ENCODE measurements at places on chromosomes 5 and 9.

GRCh38 chr5:180120237-180121101 is 48.9 kb upstream of the RNF130 start:
- H3K36me3 ChIP-seq: no peaks in the 10 kb centered on the region
- H3K27ac ChIP-seq: no peak overlapping the region
- no peaks in the 10 kb centered on the region for H3K27me3 ChIP-seq

DNA sequence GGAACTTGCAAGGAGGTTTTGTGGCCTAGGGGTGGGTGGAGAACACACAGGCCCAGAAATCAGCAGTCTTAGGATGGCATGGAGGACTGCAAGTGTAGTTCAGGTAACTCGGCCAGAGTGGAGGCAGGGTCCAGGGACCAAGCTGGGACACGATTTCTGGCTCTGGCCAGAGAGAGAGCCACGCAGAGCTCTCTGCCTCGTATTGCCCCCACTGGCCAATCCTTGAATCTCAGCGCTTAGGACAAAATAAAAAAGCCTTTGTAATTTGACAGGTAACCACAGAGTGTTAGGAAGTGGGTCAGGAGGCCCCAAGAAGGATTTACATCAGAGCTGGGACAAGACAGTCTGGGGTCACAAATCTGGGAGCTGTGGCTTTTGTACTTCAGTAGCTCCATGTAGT is 11.7 kb downstream of the MAP3K1 start:
- H3K4me3 ChIP-seq: no peak overlapping the region
- DNase-seq: peak; percentile 47
- no peaks in the 10 kb centered on the region for H3K36me3 ChIP-seq
- no peak overlapping the region for H3K27ac ChIP-seq
- H3K27me3 ChIP-seq: no peaks in the 10 kb centered on the region

GRCh38 chr5:132539716-132540115 is 3.6 kb downstream of the IL5 start:
- no peak overlapping the region for H3K4me3 ChIP-seq
- peaks cover 18% of the 10 kb centered on the region for H3K27me3 ChIP-seq
- no peak overlapping the region for H3K27ac ChIP-seq
- no peaks in the 10 kb centered on the region for H3K4me1 ChIP-seq

GRCh38 chr9:124381170-124381945 is 33.9 kb downstream of the PSMB7 start:
- no peaks in the 10 kb centered on the region for H3K27me3 ChIP-seq
- H3K36me3 ChIP-seq: no peaks in the 10 kb centered on the region
- H3K4me3 ChIP-seq: no peak overlapping the region
- H3K27ac ChIP-seq: peak overlapping the region; percentile 56
- peaks cover 10% of the 10 kb centered on the region for H3K4me1 ChIP-seq
- DNase-seq: no peak

DNA sequence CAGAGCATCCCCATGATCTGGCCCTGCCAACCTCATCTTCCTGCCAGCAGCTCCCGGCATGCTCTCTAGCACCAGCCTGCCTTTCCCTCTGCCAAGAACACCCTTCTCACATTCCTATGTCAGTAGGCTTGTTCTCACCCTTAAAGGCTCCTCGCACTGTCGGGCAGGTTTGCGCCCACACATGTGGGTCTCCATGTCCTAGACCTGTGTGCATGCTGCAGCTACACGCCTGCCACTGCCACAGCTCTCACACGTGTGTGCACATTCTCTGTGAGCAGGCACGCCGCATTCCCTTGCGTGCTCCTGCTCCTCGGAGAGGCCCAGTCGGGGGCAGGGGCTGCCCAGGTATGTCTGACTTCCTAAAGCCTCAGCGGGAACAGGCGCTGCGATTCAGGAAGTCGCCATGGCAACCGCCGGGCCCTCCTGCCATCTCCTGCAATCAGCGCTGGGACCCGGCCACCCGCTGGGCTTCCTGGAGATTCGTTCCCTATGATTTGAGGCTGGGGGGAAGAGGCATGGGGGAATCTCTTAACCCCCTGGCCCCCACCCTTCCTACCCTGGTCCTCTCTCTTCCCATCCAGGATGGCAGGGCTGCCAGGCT is 28.1 kb downstream of the NDUFA8 start:
- H3K4me3 ChIP-seq: no peak overlapping the region
- H3K4me1 ChIP-seq: peaks cover 25% of the 10 kb centered on the region
- H3K36me3 ChIP-seq: no peaks in the 10 kb centered on the region
- peak; percentile 74 for DNase-seq
- peaks cover 100% of the 10 kb centered on the region for H3K27me3 ChIP-seq
- no peak overlapping the region for H3K27ac ChIP-seq

DNA sequence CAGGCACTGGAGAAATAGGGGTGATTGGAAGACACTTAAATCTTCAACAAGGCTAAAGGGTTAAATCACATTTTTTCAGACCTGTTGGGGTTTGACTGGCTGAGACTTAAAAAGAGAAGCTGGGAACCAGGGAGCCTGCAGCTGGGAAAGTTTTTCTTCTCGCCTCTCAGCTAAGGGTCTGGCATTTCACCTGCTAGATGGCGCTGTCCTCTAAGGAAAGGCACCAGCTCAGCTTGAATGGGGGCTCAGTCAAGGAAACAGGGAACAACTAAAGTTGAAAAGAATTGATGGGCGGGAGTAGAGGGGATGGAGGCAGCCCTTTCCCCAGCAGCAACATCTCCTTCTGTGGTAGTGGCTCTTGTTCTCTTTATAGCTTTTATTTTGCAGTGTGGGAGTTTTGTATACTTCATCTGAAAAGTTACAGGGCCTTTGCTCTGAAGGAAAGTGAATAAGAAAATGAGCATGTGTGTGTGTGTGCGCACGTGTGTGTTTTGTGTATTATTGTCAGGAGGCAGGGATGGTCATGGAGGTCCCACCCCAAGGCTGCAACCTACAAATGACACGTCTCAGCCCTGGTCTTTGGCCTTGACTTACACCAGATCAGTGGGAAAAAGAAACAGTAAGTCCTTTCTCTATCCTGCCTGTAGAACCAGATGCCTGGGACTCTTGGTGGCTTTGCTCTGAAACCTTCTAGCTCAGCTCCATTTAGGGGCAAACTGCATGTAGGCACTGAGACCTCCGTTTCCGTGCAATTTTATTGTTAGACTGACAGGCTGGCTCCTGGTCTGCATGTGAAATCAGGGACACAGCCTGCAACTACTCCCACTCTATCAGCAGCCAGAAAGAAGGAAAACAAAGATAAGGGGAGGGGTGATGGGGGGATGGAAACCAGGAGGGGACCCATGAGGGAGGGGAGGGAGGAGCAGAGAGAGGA is 316.2 kb upstream of the CLINT1 start:
- peak overlapping the region; percentile 37 for H3K27ac ChIP-seq
- H3K27me3 ChIP-seq: no peaks in the 10 kb centered on the region
- no peaks in the 10 kb centered on the region for H3K36me3 ChIP-seq
- H3K4me1 ChIP-seq: peaks cover 33% of the 10 kb centered on the region

- H3K27me3 ChIP-seq: no peaks in the 10 kb centered on the region
- no peak for DNase-seq
- H3K36me3 ChIP-seq: no peaks in the 10 kb centered on the region
- no peak overlapping the region for H3K27ac ChIP-seq
Measured at GRCh38 chr9:94772144-94772543, 45.6 kb downstream of the AOPEP start.

DNA sequence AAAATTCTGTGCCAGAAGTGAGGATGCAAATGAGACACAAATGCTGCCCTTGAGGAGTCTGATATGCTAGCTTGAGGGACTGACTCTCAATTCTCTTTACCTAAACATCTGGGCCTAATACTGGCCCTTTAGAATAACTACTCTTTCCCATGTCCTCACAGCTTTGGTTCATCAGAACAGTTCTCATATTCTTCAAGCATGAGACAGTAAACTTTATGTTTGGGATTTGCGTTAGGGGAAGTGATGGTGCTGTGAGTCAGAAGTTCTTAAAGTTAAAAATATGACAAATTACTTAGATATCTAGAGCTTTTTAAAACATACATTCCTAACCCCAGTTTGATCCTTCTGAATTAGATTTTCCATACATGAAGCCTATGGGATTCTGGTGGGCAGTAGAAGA is 665.0 kb upstream of the RGMB start:
- no peak for DNase-seq
- no peaks in the 10 kb centered on the region for H3K27me3 ChIP-seq
- no peaks in the 10 kb centered on the region for H3K4me1 ChIP-seq
- no peaks in the 10 kb centered on the region for H3K36me3 ChIP-seq
- H3K27ac ChIP-seq: no peak overlapping the region

DNA sequence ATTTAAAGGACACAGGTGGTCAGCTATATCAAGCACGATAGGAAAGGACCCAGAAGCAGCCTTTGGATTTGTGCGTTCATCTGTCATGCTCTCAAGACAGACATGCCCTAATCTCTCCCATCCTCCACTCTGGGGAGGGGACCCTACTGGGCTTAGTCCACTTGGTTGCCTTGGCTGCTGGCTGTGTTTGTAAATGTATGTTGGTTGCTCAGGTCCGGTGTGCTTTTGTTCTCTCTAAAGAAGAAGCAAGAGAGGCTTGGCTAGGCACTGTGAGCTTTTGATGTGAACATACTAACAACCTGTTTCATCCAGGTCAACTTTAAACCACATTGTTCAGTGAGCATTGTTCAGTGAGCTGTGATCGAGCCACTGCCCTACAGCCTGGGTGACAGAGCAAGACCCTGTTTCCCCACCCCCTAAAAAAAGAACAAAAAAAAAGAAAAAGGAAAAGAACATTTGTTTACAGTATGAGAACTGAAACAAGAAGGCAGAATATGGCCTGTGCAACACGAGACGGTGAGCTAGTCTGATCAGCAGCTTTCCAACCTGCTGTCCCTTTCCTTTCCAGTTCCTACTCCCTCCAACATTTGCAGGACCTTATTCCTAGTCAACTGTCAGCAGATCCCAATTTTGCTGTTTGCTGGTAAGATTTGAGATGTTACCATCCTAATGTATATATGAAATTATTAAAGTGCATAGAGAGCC is 228.3 kb downstream of the ARHGAP26 start:
- H3K27ac ChIP-seq: no peak overlapping the region
- H3K4me3 ChIP-seq: no peak overlapping the region
- H3K4me1 ChIP-seq: peaks cover 8% of the 10 kb centered on the region

GRCh38 chr9:110700953-110701352 is 32.4 kb downstream of the MUSK start:
- H3K27me3 ChIP-seq: no peaks in the 10 kb centered on the region
- no peaks in the 10 kb centered on the region for H3K36me3 ChIP-seq
- no peak for DNase-seq
- H3K27ac ChIP-seq: no peak overlapping the region
- no peak overlapping the region for H3K4me3 ChIP-seq
- no peaks in the 10 kb centered on the region for H3K4me1 ChIP-seq

Measured in neural progenitor cell (in vitro differentiated cells).